ENCODE measurements at places on chromosomes 12 and 14.

GRCh38 chr14:101229666-101230065 is 326.1 kb upstream of the RTL1 start:
- DNase-seq: no peak

- no peak for DNase-seq
Observed at GRCh38 chr14:55537782-55538181, 42.2 kb upstream of the KTN1 start.

- DNase-seq: peak; percentile 47
Observed at GRCh38 chr14:51357250-51357649, 117.2 kb downstream of the TMX1 start.

DNA sequence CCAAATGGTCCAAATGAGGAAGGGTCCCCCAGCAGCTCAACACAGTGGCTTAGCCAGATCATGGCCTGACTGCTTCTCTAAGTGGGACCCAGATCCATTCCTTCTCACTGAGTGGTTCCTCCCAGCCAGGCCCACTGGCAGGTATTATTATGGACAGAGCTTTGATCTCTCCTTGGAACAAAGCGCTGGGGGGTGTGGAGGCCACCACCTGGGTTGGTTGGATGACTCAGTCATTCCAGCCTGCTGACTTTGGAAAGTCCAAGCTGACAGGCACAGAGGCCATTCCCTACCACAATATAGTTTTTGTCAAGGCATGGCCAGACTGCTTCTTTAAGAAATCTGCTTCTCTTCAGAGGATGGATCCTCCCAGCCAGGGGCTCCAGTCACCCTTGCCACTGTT is 341.1 kb downstream of the BTG1 start:
- no peak for DNase-seq

GRCh38 chr14:66635435-66635834 is 127.5 kb downstream of the GPHN start:
- DNase-seq: no peak

DNA sequence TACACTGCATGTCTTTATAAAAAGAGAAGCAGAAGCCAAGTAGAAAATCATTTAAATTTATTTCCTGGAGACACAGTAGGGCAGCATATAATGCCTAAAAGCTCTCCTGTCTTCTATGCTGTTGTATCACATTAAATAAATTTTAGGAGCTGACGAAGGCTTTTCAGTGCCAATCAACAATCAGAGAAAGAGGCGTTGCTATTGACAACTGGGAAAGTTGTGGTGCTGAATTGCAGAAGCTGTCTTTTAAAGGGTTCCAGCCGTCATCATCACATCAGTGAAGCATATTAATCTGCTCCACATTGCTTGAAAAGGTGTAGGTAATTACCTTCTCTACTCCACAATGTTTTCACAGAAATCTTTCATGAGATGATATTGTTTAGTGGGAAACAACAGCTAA is 103.9 kb downstream of the FSCB start:
- DNase-seq: no peak

DNA sequence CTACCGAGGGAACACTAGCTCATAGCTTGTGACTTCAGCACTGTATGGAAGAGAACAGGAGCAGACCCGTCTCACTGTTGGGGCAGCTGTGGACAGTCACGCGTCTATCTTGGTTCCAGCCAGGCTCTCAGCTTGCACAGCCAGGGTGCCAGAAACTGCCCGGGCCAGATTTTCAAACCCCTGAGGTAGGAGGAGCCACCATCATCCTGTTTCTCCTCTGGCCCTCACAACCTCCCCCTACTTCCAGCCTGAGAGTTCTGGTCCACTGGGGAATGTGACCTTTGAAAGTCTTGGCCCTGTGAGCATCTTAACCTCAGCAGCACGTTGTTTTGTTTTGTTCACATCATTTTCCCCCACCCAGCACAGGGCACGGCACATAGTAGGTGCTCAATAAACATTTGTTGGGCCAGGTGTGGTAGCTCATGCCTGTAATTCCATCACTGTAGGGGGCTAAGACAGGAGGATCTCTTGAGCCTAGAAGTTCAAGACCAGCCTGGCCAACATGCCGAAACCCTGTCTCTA is 50.4 kb downstream of the PSMA6 start:
- no peak for DNase-seq

- DNase-seq: no peak
Observed at GRCh38 chr14:74552623-74553022, 59.1 kb downstream of the ISCA2 start.

DNA sequence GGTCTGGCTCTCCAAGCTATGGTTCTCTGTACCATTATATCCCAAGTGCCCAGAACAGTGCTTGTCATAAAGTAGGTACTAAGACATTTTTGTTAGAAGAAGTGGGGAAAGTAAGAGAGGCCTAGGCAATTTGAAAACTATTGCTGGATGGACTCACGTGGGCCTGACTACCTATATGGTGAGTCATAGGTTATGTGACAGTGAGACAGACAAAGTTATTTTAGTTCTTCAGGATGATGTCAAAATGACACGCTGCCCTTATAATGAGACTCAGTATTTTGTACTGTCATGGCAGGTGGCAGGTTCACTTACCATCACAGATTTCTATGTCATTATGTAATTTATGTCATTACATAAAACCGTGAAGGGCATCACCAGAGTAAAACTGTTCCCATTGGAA is 53.1 kb downstream of the PARP11 start:
- no peak for DNase-seq

DNA sequence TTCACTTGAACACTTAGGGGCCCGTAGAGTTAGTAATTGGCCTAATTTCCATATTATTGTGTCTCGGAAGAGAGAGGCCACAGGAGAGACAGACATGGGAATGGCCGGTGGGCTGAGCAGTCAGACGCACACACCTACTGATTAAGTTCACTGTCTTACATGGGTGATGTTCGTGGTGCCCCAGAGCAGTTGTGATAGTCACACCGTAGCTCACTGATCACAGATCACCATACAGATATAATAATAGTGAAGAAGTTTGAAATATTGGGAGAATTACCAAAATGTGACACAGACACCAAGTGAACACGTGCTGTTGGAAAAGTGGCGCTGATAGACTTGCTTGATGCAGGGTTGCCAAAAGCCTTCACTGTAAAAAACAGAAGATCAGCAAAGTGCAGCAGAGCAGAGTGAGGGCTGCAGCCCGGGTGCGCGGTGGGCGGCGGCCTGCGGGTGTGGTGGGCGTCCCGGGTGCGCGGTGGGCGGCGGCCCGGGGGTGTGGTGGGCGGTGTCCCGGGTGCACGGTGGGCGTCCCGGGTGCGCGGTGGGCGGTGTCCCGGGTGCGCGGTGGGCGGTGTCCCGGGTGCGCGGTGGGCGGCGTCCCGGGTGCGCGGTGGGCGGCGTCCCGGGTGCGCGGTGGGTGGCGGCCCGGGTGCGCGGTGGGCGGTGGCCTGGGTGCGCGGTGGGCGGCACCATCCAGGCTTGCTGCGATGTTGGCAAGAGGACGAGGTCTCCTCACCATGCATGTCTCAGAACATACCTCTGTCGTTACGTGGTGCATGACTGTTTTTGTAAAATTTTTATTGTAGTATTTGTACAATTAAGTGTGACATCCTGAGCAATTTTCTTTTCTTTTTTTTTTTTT is 34.3 kb upstream of the TEX22 start:
- peak; percentile 2 for DNase-seq

DNA sequence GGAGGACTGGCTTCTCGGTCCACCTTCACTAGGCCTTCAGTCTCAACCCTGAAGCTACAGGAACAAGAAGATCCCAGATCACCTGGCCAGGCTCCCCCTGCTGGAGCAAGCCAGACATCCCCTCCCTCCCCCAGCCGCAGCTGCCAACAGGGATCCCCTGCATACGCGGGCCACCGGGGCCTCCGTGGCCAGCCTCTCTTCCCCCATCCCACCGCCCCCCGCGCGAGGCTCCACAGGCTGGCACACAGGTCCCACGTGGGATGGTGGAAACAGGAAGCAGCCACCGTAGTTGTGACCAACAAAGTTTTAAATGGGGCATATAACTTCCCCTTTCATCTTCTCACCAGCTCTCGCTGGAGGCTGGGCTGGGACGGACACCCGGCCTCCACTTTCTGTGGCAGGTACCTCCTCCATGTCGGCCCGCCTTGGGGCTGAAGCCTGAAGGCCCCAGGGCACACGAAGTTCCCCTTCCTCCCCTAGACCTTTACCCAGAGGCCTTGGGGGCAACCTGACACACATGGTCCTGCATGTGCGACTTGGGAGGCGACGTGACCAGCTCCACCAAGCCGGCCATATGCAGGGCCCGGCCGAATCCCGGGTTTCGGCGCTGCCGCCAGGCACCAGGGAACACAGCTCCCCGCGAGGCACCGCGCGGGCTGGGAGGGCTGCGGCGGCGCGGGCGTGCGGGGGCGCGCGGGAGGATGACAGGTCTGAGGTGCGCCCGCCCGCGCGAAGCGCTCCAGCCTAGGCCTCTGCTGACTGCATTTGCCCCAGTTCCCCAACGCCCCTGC is 44.4 kb upstream of the PNMA1 start:
- DNase-seq: peak; percentile 55

DNA sequence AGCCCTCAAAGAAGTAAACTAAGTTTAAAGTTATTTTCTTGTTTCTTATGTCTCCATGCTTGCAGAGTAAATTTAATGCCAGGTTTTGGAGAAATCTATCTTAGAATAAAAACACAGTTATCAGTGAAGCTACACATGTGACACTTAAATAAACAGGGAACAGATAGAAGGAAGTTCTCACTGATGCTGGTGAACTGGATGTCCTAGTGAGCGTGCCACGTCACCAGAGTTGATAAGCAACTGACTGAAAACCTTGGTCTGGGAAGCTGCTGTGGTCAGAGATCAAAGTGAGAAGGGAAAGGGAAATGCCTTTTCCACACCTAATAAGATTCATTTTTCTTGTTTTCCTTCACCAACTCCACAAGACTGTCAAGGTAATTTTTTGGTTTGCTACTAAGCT is 74.8 kb upstream of the PCED1B start:
- DNase-seq: no peak

DNA sequence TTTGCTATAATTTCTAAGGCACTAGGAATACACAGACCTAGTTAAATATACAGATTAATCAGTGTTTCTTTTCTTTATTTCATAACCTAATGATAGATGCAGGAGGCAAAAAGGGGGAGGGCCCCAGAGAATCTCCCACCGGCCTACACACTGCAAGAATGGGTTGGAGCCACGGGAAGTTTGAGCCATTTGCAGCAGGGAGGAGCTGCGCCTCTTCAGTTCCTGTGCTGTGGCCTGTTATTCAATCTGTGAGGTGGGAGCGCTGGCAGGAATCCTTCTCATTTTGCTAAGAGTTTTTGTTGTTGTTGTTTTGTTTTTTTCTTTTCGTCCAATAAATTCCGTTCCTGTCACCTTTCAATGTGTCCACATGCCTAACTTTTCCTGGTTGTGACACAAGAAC is 251.3 kb upstream of the RPL10L start:
- DNase-seq: no peak

Data from NCI-H748 treated with DMSO at 0.1 percent for 48 hours (cell line).